Left cardiac atrium (tissue), 4 donors: ENCODE measurements at places on chromosomes 5 and 9. TPM values are rescaled to one million over a fixed set of nuclear protein-coding genes. Genes with fewer than 3 reads are reported as not detected.

The BARHL1 gene
- total RNA-seq: not detected

- no peak for DNase-seq
These were observed 118.0 kb upstream of the ICE1 start for GRCh38 chr5:5304361-5305020.

The GLRA1 gene
- not detected for total RNA-seq

The SPOCK1 gene
- total RNA-seq: 75.0 TPM

The ANKH gene
- total RNA-seq: 113 TPM

DNA sequence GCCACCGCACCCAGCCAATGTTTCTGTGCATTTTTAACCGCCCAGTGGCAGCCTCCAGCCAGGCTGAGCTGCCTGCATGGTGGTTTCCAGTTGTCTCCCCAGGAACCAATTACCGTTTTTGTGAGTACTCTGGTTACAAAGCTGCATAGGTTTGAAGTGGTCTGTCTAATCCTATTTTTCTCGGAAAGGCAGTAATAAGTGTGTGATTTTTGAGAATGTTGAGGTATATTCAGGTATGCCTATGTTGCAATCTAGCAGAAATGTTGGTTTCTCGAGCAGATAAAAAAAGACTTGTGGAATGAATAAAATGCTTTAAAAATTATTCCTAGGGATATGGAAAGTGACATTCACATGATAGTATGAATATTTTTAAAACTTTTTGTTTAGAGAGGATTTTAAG, 41.5 kb upstream of the ANKH start:
- DNase-seq: no peak

GRCh38 chr5:15734058-15734457, 234.1 kb downstream of the FBXL7 start:
- no peak for DNase-seq

- no peak for DNase-seq
These were observed 148.8 kb downstream of the GADD45G start for GRCh38 chr9:89753472-89754055.
